Stimulated activated CD4-positive, alpha-beta T cell treated with anti-CD3 and anti-CD28 coated beads, TNF-alpha, amount 100 ng/mL, for 1 hour (primary cell): ENCODE measurements at places on chromosomes 1 and 21.
A peak's percentile ranks its signal among the peaks of the same experiment; 100 is the strongest.

DNA sequence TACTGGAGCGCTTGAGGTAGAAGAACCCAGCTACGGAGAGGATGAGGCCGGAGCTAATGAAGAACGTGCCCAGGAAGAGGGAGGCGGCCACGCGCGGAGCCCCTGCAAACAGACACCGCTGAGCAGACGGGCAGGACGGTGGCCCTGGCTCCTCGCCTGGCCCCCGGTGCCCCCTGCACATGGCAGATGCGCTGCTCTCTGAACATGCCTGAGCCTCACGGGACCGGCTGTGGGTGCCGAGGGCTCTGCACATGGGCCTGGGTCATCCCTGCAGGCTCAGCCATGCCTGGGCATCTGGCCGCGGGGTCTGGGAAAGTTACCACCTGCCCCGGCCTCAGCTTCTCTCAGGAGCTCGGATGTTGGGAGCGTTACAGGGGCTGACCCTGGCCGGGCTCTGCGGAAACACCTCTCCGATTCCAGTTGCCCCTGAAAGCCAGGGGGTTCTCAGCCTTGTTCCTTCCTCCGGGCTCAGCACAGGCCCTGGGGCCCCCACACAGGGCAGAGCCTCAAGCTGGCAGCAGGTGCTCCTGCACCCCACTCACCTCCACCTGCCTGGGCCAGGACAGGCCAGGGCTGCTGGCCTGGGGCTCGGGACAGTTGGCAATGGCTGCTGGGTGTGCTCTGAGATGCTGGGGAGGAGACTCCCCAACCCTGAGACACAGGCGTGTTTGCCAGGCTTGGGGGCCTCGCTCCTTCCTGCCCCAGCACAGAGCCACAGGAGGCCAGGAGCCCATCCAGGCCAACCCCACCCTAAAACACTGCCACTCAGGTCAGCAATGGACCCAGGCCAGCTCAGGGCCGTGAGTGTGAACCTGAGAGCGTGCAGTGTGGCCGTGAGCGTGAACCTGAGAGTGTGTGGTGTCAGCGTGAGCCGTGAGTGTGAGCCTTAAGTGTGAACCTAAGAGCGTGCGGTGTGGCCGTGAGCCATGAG, 12.1 kb upstream of the RNF223 start:
- no peak for DNase-seq

DNA sequence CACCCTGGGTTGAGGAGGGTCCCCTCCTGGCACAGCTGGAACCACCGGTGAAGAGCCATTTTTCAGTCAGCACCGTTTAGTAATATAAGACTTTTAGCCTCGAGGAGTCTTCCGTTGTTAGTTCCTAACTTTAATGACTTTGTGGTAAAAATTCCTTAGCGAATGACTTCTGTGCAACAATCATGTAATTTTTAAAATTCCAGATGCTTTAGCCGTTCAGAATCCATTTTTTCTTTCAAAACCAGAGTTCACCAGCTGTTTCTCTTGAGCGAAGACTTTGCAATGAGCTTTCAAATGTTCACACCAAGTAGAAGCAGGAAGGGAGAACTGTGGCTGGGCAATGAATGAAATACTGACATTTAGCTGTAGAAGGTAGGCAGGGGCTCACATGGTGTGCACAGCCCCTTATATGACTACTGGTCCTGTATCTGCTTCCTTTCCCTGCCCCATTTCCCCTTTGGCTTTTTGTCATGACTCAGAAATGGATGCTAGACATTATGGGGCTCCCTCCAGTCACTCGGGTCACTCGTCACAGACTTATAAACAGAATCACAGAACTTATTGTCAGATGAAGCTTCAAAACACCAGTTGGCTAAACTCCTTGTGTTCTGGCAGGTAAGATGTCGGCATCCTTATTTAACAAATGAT, 4.1 kb downstream of the DISC1 start:
- no peak for DNase-seq

DNA sequence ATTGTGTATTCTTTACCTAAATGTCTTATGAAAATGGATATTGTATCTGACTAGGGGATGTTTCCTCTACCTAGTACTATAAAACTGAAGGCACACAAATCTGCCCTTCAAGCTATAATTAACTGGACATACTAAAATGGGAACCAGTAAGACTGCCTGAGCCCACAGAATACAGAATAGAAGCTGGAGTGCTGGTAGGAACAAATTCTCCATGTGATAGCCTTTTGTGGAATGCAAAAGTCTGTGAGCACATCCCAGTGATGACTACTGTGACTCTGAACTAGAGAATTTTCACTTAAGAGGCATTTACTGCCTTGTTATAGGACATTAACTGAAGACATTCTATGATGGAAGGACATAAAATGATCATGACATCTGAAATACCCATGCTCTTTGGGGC, 30.3 kb downstream of the KIFAP3 start:
- no peak for DNase-seq

DNA sequence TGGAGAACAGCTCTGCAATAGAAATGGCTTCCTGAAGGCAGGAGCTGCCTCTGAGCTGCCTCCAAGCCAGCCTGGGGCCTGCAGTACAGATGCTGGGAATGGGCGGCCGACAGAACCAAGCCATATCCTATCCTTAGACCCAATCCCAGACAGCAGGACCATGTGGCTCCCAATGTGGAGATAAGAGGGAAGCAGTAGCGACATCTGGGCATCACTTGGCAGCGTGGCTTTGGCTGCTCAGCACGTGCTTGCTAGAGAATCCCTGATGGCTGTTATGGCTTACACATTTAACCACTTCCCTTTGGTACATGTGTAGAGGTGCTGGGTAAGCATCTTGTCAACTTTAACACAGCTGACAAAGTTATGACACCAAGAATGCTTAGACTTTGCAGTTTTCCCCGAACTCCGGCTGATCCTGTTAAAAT, 87.7 kb downstream of the MAN1C1 start:
- peak; percentile 13 for DNase-seq

GRCh38 chr1:222006715-222007114, 264.8 kb upstream of the DUSP10 start:
- DNase-seq: no peak

- DNase-seq: no peak
Measured at GRCh38 chr1:175441791-175442190, 249.2 kb upstream of the KIAA0040 start.

GRCh38 chr1:27658951-27659496, 13.0 kb downstream of the IFI6 start:
- no peak for DNase-seq

DNA sequence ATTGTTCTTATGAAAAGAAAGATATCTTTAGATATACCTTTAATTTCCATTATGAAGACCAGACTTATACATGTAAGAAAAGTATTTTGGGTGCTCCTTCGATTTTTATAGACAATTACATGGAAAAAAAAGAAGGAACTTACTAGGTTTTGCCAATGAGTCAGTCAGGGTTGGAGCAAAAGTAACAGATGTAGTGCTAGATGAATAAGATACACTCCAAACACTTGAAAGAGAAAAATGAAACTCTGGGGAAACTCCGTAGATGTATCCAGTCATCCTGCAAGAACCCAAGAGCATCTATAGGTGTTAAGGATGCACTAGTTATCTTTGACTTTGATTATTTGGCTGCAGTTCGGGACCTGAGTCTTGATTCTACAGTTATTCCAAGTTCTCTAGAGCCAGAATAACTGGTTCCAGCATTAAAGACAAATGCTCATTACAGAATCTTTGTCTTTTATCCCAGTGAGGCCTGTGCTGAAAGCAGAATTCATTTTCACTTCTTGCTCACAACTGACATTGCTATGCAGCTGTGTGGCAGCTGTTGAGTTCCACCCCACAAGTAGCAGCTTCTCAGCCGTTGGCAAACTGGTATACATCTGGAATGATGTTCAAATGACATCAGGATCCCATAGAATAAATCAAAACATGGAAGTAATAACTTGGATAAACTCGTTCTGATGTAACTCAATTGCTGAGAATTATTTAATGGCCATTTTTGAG, 326.1 kb downstream of the ASTN1 start:
- DNase-seq: no peak

- no peak for DNase-seq
Measured at GRCh38 chr1:97056386-97056785, 334.8 kb downstream of the PTBP2 start.

DNA sequence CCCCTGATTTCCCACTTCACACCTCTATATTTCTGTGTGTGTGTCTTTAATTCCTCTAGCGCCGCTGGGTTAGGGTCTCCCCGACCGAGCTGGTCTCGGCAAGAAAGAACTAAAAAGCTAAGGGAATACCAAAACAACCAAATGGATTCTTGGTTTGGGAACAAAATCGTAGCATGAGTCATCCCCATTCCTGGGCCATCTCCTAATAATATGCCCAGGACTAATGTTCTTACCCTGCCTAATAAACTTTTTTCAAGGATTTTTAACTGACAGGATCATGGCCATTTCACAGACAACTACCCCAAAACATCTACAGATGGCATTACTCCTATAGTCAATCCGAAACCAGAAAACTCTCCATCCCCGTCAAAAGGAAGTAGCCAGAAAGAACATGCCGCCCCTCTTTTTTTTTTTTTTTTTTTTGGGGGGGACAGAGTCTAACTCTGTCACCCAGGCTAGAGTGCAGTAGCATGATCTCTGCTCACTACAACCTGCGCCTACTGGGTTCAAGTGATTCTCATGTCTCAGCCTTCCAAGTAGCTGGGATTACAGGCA, 4.1 kb upstream of the HPDL start:
- no peak for DNase-seq

DNA sequence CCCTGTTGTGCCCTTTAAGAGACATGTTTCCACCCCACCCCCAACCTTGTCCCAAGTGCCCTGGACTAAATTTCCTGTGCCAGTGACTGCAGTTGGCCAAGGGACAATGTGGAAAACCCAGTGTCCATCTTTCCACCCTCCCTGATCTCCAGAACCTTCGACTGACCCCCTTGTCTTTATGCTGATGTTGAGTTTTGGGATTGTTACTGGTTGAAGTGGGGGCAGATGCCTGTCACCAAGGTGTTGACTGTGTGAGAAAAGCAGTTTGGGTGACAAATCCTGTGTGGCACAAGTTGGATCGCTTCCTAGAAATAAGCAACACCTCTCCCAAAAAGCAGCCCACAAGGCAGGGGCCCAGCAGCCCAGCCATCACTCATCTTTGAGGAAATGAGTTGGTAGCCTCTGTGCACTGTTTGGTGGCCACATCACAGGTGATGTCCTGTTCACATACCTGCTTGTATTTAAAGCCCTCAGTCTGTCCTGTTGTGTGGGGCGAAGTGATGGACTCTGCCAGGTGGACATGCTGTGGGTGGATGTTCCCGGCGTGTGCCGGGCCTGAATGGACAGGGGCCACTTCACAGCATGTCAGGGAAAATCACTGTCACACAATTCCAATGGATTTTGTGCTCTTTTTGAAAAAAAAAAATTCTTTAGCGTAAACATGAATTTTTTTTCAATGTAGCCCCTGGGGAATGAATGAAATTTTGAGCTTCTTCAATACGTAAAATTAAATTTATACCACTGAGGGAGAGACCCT, 6.6 kb upstream of the MIIP start:
- DNase-seq: no peak

DNA sequence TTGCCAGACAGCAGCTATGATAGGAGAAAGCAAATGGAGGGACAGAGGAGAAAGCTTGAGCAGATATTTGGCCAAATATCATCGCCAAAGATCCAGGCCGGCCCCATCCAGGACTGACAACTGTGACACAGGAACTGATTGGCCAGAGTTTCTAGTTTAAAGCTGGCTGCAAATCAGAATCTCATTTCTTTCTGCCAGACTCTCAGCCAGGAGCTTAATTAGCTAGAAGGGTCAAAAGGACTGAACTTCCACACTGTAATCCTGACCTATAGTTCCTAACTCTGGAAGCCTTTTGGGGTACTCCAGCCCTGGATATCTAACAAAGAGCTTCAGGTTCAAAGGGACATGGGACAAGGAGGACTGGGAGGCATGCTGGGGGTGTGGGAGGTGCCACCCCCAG, 106.7 kb upstream of the GNG12 start:
- DNase-seq: no peak

GRCh38 chr1:151196292-151196800, 2.0 kb upstream of the PIP5K1A start:
- DNase-seq: no peak

DNA sequence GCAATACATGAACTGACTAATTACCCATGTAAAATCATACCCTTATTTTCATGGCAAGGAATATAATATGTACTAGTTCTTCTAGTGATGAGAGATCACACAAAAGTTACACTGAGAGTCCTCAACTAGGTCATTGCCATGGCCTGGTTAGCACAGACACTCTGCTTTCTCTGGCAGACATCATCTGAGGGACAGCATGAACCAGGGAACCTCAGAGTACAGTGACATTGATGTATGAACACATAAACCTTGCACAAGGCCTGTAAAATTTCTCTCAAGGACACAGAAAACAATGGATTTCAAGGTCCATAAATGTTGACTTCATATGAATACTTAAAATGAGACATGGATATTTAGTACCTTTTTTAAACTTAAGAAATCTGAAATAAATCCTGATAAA, 108.8 kb upstream of the MAGI3 start:
- no peak for DNase-seq

DNA sequence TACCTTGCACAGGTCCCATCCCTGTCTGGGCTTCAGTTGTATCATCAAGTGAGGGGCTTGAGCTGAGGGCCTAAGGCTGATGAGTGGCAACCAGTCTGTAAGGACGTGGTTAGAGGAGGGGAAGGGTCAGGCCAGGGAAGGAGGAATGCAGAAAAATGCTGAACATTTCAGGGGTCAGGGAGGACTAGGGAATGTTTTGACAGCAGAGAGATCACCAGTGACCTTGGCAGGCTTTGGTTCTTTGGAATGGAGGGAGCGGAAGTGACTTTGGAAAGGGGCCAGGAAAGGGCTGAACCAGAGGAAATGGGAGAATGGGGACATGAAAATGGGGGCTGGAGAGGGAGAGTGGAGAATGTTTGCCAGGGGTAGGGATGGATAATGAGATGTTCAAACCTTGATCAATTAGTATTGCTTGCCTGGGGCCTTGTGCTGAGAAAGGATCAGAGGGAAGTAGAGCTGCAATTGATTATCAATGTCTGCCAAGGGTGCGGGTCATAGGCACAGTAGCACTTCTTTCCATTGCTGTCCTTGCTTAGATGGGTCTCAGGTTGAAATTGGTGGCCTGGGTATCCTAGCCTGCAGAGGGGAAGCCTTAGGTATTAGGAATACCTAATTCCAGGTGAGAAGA, 7.4 kb downstream of the LDLRAP1 start:
- no peak for DNase-seq

- no peak for DNase-seq
Measured at GRCh38 chr1:17914987-17915386, 159.9 kb downstream of the ACTL8 start.

GRCh38 chr1:185670187-185670627, 64.0 kb upstream of the HMCN1 start:
- DNase-seq: no peak

- DNase-seq: no peak
Measured at GRCh38 chr1:198680174-198680875, 41.5 kb downstream of the PTPRC start.

- DNase-seq: no peak
Measured at GRCh38 chr21:34861258-34861657, 187.8 kb downstream of the RUNX1 start.
